Left ventricle myocardium inferior (tissue), 1 donor: ENCODE measurements at places on chromosomes 16 and 17. TPM values are rescaled to one million over a fixed set of nuclear protein-coding genes. Genes with fewer than 3 reads are reported as not detected.

KREMEN2 gene
- not detected for total RNA-seq

VTN gene
- total RNA-seq: 40.4 TPM

CSH1 gene
- not detected for total RNA-seq

TBC1D26 gene
- total RNA-seq: not detected

SDR42E2 gene
- 0.08 TPM for total RNA-seq

NOL3 gene
- total RNA-seq: 110 TPM

AOC2 gene
- 0.44 TPM for total RNA-seq

GP1BA gene
- total RNA-seq: 0.22 TPM

DNASE1L2 gene
- total RNA-seq: 0.47 TPM

CHMP6 gene
- 15.9 TPM for total RNA-seq

NUPR1 gene
- 33.1 TPM for total RNA-seq

GNPTG gene
- total RNA-seq: 31.8 TPM
